ENCODE measurements at places on chromosomes 11 and 22.

DNA sequence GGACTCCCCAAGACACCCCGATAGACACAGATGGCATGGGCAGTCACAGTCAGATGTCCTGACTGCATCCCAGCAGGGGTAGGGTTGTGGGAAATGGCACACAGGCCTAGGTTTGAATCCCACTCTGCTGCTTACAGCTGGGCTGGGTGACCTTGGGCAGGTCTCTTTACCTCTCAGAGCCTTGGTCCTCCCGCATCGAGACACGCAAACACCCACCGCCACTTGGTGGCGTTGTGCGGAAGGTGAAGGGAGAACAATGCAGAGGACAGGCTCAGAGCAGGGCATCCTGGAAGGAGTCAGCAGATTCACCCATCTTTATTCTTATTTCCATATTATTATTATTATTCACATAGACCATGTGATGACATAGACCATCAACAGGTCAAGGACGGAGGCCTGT is 140.5 kb downstream of the MIAT start:
- DNase-seq: no peak

- peak; percentile 7 for DNase-seq
Observed at GRCh38 chr11:117009905-117010605, 88.2 kb downstream of the SIK3 start.

DNA sequence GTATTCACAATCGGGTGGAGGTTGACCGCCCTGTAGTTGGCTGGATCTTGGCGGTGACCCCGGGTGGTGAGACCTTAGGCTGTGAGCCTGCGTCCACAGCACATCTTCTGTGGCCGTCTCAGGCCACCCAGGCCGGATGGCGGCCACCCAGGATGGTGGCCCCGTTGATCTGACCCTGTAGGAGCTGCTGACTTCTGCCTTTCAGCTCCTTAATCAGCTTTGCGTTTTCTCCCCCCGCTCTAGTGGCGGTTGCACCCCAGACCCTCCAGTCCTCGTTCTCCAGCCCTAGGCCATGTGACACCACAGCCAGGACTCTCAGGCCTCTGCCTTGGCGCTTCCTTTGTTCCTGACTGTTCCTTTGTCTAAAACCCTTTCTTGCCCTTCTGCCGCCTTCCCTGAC is 244.0 kb downstream of the TBC1D22A start:
- no peak for DNase-seq

- DNase-seq: no peak
Observed at GRCh38 chr11:103491777-103492176, 382.6 kb downstream of the DYNC2H1 start.

GRCh38 chr22:30190574-30190973 is 56.0 kb downstream of the LIF start:
- DNase-seq: no peak

- DNase-seq: no peak
Observed at GRCh38 chr11:57568330-57568766, 876 bp upstream of the UBE2L6 start.

GRCh38 chr22:30941363-30941740 is 27.2 kb downstream of the MORC2 start:
- no peak for DNase-seq

DNA sequence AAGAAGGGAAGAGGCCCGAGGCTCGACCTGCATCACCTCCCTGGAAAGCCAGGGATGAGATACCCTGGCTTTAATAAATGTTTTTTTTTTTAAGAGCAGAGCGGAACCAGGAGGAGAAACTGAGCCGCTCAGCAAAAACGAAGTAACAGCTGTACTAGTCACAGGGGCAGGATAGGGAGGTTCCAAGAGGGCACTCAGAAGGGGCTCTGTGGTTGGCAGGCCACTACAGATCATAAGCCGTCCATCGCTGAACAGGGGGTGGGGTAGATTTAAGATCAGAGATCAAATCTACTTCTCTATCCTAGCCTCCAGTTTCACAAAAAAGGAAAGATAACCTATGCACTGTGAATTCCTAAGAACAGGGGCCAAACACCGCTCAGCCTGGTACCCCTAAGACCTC is 625 bp downstream of the EIF3D start:
- DNase-seq: peak; percentile 33

DNA sequence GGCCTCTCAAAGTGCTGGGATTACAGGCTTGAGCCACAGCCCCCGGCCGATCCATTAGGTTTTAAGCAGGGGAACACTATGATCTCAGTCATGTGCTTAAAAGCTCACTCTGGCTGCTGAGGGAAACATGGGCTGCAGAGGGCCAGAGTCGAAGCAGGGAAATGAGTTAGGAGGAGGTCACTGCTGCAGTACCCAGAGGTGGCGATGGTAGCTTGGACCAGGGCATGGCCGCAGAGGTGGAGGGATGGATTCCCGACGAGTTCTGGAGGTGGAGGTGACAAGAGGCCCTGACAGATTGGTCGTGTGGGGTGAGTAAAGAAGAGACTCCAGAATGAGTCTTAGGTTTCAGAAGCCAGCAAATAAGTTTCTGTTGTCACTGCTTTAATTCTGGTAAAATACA is 54.4 kb upstream of the INCENP start:
- no peak for DNase-seq

- DNase-seq: no peak
Observed at GRCh38 chr11:73539506-73540084, 58.3 kb downstream of the FAM168A start.
